MV-4-11 (cell line): ENCODE measurements at places on chromosomes 2 and 18.

DNA sequence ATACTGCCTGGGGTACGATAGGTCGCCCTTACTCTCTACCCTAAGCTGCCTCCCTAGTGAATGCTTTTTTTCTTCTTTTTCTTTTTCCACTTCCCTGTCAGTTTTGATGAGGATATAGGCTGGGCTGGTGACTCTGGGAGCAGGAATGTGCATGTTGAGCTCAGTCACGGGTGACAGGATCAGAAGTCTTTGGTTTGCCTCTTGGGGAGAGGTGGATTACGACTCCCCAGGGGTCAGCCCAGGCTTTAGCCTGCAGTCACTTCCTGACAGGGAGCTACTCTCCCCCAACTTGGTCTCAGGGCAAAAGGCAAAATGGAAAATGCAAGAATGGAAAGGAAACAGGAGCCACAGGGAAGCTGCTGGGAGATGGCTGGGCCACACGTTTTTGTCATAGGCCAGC, 57.3 kb downstream of the THNSL2 start:
- DNase-seq = no peak

- DNase-seq = peak; percentile 55
These were observed 54.0 kb upstream of the GPR75 start for GRCh38 chr2:53913721-53914120.

DNA sequence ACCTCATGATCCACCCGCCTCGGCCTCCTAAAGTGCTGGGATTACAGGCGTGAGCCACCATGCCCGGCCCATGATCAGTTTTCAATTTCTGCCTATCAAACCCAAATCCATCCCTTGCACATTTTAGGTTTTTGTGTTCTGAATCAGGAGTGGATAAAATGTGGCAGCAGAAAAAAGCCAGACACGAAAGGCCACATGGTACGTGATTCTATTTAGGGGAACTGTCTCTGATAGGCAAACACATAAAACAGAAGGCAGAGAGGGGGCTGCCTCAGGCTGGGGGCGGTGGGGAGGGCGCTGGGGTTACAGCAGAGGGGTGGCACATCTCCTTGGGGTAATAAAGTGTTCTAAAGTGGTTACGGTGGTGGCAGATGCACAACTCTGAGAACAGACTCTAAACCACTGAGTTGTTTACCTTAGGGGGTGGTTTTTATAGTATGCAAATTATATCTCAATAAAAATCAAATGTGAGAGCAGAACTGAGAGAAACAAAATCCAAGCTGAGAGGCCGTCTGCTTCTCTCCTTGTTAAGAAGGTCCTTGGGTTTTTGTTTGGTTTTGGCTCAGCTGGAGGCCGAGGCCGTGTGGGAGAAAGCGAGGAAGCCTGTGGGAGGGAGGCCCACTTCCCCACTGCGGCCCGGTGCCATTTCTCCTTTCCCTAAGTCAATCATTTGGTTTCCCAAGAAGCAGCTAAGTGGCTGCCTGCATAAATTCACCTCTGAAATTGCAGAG, 78.0 kb downstream of the SOWAHC start:
- peak; percentile 89 for DNase-seq

DNA sequence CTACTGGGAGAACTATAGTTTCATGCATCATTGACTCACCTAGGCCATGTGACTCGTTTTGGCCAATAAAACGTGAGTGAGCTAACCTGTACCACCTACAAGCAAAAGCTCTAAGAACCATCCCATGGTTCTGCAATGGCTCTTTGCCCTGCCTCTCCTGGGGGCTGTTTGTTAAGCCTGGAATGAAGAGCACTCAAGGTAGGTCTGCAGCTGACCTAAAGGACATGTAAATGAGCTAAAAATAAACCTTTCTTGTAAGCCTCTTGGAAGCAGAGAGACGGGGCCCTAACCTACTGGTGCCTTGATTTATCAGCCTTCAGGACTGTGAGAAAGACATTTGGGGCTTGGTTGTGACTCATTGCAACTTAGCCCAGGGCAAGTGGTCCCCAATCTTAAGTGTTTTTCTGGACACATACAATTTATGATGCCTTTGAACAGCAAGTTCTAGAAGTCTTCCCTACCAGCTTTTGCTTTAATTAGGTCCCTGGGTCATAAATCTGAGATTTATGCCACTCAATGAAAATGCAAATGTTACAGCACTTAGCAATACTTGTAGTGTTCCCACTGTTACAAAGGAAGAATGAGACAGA, 107.4 kb downstream of the OSBPL6 start:
- no peak for DNase-seq

DNA sequence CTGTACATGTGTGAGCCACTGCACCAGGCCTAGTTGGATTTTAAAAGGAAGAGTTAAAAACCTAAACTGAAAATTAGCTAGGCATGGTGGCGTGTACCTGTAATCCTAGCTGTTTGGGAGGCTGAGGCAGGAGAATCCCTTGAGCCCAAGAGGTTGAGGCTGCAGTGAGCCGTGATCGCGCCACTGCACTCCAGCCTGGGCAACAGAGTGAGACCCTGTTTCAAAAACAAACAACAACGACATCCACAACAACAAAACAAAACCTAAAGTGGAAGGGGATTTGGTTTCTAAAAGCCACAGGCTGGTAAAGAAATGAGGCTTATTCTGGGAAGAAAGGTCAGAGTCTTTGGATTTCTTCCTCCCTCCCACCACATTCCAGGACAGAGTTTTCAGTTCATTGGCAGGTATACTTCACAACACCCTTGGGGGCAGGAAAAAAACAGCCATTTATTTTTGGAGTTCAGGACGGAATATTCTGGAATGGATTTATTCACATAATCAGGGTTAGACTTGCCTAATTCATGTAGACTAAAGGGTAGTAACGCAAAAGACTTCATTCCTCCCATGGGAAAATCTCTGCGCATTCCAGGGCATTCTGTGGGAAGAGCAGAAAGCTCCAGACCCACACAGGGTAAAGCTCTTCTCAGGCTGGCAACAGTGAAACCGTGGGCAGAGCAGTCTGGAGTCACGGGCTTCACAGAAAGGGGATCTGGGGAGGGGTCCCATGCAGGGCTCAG, 34.9 kb downstream of the TEX44 start:
- DNase-seq = no peak

DNA sequence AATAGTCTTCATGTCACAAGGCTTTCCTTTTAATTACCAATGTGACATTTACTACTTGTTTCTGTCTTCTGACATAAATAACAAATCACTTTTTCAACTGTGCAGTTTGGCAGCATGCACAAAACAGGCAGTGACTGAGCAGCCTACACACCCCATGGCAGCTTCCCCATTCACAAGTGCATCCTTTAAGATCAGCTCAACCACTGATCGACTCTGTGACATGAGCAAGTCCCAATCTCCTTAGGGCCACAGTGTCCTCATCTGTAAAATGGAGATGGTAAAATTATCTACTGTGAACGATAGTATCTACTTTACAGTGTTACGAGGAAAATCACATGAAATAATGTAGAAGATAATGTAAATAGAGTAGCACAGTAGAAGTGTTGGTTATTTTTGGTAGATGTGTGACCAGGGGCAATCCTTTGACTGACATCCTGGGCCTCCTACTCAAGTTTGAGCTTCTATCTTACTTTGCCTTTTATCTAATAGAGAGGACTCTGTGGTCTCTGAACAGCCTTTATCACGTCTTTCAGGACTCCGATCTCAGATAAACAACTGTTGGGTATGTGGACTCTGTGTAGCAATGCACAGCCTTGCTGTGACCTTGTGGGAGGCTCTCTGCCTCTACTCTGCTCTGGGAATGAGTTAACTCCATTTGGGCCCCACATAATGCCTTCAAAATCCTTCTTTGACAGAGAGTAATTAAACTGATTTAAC, 120.6 kb downstream of the PIGN start:
- no peak for DNase-seq

- no peak for DNase-seq
These were observed 45.7 kb downstream of the RND3 start for GRCh38 chr2:150441784-150442183.

- DNase-seq = no peak
These were observed 10.0 kb downstream of the FOXI3 start for GRCh38 chr2:88442473-88442872.

- DNase-seq = no peak
These were observed 103.4 kb upstream of the RASGRP3 start for GRCh38 chr2:33372940-33373553.
